ENCODE measurements at places on chromosomes 12 and 14. TPM values are rescaled to one million over a fixed set of nuclear protein-coding genes. Genes with fewer than 3 reads are reported as not detected.

CBLN3 gene
- total RNA-seq: 2.2 TPM

TAS2R50 gene
- not detected for total RNA-seq

FGF23 gene
- total RNA-seq: not detected

ITFG2 gene
- total RNA-seq: 19.9 TPM

CIT gene
- total RNA-seq: 1.2 TPM

DNA sequence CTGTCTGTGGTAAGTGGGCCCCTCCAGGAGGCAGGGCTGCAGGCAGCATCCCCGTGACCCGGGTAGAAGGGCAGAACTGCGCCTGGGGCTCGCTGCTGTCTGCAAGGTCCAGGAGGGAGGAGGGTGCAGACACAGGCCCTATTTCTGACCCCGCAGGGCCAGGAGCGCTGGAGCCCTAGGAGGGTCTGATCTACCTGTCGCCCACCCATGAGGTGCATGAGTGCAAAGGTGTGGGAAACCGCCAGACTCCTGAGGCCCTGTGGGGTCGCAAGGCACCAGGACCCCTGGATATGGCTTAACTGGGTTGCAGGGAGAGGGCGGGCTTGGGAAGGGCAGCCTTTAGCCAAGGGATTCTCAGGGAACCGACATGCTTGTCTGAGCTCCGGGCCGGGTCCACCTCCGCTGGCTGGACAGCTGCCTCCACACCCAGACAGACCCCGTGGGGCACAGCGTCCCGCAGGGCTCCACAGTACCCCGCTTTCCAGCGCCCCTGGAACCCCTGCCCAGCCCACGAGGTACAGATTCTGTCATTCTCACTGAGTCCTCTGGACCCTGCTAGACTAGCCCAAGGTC is 72.9 kb upstream of the TSPAN11 start:
- H3K36me3 ChIP-seq: no peaks in the 10 kb centered on the region
- H3K27ac ChIP-seq: no peak overlapping the region
- H3K4me3 ChIP-seq: no peak overlapping the region
- H3K27me3 ChIP-seq: no peaks in the 10 kb centered on the region
- peak; percentile 60 for DNase-seq

GRCh38 chr14:99212646-99213045 is 59.4 kb downstream of the BCL11B start:
- no peak overlapping the region for H3K4me3 ChIP-seq
- no peaks in the 10 kb centered on the region for H3K27me3 ChIP-seq
- no peak overlapping the region for H3K27ac ChIP-seq
- H3K36me3 ChIP-seq: no peaks in the 10 kb centered on the region

DNA sequence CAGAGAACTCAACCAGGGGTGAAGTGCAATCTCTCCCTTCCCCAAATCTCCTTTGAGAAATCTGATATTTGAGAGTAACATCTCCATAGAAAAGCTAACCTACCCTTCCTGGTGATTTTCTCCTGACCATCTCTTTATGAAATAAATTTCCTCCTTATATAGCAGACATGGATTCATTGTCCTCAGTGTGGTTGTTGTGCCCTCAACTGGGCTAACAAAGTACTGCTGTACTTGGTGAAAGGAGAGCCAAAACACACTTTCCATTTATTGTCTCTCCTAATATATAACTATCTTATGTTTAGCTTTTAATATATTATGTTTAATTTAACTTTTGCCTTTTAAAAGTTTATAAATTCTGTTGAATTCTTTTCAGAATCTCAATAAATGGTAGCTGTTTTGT is 65.1 kb upstream of the SLCO1B1 start:
- H3K36me3 ChIP-seq: no peaks in the 10 kb centered on the region
- no peaks in the 10 kb centered on the region for H3K4me1 ChIP-seq
- no peaks in the 10 kb centered on the region for H3K27me3 ChIP-seq
- H3K27ac ChIP-seq: no peak overlapping the region

GRCh38 chr12:9327320-9327719 is 119.1 kb upstream of the PZP start:
- no peak overlapping the region for H3K27ac ChIP-seq
- H3K36me3 ChIP-seq: no peaks in the 10 kb centered on the region
- no peaks in the 10 kb centered on the region for H3K4me1 ChIP-seq

GRCh38 chr12:7190268-7191055 is 976 bp downstream of the PEX5 start:
- H3K27me3 ChIP-seq: no peaks in the 10 kb centered on the region
- DNase-seq: peak; percentile 70
- peak overlapping the region; percentile 86 for H3K4me3 ChIP-seq
- H3K36me3 ChIP-seq: peaks cover 11% of the 10 kb centered on the region
- H3K4me1 ChIP-seq: peaks cover 11% of the 10 kb centered on the region
- peak overlapping the region; percentile 98 for H3K27ac ChIP-seq

DNA sequence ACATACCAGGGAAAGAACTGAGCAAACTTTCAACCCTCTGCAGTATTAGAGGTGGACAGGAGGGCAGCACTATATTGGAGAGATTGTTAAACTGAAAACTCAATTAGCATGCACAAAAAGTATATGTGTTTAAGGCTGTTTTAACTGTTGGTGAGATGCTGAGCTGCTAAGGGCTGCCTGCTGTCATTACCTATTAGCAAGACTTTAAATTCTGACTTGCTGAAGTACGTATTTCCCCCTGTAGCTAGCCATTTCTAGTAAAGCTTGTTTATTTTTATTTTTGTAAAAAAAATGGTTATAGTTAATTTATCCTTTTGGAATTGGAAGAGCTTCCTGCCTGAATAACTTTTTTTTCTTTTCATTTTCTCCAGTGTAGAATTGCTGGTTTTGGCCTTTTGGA is 92.2 kb downstream of the CACNA1C start:
- H3K4me1 ChIP-seq: peaks cover 10% of the 10 kb centered on the region
- no peaks in the 10 kb centered on the region for H3K27me3 ChIP-seq
- H3K27ac ChIP-seq: no peak overlapping the region
- H3K4me3 ChIP-seq: no peak overlapping the region
- DNase-seq: no peak
- H3K36me3 ChIP-seq: no peaks in the 10 kb centered on the region

DNA sequence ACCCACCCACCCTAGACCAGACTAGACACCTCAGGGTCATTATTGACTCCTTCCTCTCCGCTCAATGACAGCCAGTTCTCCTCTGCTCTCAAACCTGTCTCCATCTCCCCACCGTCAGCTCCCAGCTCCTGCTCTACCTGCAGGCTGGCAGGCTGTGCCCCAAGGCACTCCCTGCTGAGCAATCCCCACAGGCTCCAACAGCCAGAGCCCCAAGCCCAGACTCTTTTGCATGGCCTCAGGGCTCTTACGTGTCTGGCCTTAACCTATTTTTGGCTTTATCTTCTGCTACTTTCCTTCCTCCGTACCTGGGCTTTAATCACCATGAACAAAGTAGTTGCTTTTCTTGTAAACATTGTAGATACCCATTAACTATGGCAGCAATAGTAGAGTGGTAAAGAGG is 162.9 kb upstream of the PRMT8 start:
- H3K36me3 ChIP-seq: no peaks in the 10 kb centered on the region
- no peak overlapping the region for H3K4me3 ChIP-seq
- no peak overlapping the region for H3K27ac ChIP-seq
- no peak for DNase-seq

DNA sequence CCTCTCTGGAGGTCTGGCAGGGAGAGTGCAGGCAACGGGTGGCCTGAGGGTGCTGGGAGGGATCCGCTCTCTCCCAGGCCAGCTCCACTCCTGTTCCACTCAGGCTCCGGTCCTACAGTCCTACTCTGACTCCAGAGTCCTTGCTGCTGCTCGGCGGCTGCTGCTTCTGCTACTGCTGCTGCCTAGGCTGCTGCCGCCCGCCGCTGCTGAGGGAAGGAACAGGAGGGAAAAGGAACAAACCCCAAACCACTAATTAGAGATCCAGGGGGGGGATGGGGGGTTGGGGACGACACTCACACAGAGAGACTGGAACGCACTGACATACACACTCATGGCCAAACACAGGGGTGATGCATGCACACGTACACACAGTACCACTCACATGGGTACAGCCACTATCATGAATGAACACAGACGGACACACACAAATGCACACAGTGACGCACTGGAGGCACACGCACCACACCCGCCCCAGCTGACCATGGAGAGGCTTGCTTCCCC is at the start of gene SP7:
Gene SP7, minus strand, starts transcription at position 174 of the 501 bp plus-strand sequence. CDS start 708 bp downstream, outside the sequence.
- DNase-seq: no peak
- peaks cover 6% of the 10 kb centered on the region for H3K27me3 ChIP-seq
- no peak within 1 kb of the TSS for H3K4me3 ChIP-seq
- no peak within 1 kb of the TSS for H3K27ac ChIP-seq
- H3K4me1 ChIP-seq: no peaks in the 10 kb centered on the region

GRCh38 chr14:52370406-52370935 is 56.4 kb downstream of the PTGER2 start:
- H3K27me3 ChIP-seq: no peaks in the 10 kb centered on the region
- H3K36me3 ChIP-seq: no peaks in the 10 kb centered on the region
- no peak for DNase-seq

GRCh38 chr14:31059152-31059924 is 33.2 kb upstream of the STRN3 start:
- no peak overlapping the region for H3K27ac ChIP-seq
- no peaks in the 10 kb centered on the region for H3K27me3 ChIP-seq
- DNase-seq: no peak
- H3K4me1 ChIP-seq: no peaks in the 10 kb centered on the region
- no peak overlapping the region for H3K4me3 ChIP-seq

DNA sequence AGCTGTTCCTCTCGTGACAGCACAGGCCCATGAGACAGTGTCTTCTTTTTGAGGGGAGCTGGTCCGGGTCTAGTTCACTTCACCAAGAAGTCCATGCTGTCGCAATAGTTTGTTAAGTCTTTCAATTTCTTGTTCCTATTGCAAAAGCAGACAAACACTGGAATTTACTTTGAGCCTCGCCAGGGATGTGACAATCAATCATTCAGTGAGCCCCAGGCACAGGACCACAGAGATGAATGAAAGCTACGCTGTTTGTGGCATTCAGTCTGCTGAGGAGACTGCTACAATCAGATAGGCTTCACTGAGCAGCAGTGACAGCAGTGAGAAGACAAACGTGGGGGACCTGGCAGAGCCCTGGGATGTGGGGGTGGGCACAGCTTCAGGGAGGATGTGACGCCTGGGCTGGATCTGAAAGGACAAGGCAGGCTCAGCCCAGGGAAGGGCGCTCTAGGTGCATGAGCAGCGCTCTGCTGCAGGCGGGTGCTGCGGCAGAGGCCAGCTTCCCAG is 35.5 kb downstream of the TCTN1 start:
- H3K4me1 ChIP-seq: no peaks in the 10 kb centered on the region
- no peak for DNase-seq
- H3K4me3 ChIP-seq: no peak overlapping the region
- H3K36me3 ChIP-seq: peaks cover 19% of the 10 kb centered on the region

DNA sequence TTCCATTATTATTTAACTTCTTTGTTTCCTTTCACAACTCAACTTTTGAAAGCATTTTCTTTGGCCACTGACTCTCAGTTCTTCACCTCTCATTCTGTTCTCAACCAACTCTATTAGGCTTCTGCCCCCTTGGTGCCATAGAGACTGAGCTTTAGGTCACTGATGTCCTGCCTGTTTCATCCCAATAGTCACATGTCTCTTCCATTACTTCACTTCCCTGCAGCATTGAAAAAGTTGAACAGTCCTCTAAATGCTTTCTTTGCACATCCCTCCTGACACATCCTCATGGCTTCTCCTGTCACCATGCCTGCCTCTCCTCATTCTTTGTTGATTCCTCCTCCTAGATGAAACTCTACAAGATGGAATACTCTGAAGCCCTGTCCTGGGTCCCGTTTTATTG is 2.7 kb downstream of the CLEC12A start:
- no peaks in the 10 kb centered on the region for H3K27me3 ChIP-seq
- no peak overlapping the region for H3K27ac ChIP-seq
- H3K4me1 ChIP-seq: no peaks in the 10 kb centered on the region
- no peak for DNase-seq
- H3K4me3 ChIP-seq: no peak overlapping the region

GRCh38 chr14:50602035-50602434 is 42.1 kb downstream of the ATL1 start:
- no peaks in the 10 kb centered on the region for H3K4me1 ChIP-seq
- no peak overlapping the region for H3K27ac ChIP-seq
- no peak overlapping the region for H3K4me3 ChIP-seq
- no peaks in the 10 kb centered on the region for H3K36me3 ChIP-seq
- no peaks in the 10 kb centered on the region for H3K27me3 ChIP-seq
- DNase-seq: no peak

GRCh38 chr14:64671591-64671990 is 32.6 kb upstream of the PLEKHG3 start:
- no peaks in the 10 kb centered on the region for H3K27me3 ChIP-seq
- DNase-seq: no peak
- no peak overlapping the region for H3K4me3 ChIP-seq
- H3K4me1 ChIP-seq: peaks cover 5% of the 10 kb centered on the region
- H3K36me3 ChIP-seq: no peaks in the 10 kb centered on the region

DNA sequence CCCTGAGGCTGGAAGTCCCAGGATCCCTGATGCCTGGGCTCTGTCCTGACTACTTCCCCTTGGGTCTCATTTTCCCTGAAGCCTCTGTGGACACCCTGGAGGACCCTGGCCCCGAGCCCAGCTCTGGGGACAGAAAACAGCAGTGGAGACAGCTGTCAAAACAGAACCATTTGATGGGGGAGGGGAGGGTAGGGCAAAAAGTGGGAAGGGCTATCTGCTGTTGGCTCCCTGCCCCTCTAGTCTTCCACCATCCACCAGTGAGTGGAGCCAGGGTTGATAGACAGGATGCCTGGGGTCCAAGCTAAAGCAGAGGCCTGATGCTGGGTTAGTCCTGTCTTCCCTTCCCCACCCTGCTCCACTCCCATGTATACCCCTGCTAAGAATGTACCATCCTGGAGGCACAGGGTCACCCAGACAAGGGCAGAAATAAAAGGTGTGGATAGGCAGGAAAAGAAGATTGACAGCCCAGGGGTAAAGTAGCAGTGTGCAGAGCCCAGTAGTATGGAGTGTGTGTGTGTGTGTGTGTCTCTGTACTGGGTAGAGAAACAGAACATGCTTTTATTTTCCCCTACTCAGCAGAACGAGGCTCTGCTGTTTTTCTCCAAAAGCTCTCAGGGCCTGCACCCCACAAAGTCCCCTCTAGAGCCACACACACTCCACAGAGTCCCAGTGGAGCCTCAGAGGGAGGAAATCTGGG is 9.8 kb downstream of the ZNF385A start:
- no peaks in the 10 kb centered on the region for H3K27me3 ChIP-seq
- H3K27ac ChIP-seq: peak overlapping the region; percentile 36
- no peak for DNase-seq
- H3K4me3 ChIP-seq: no peak overlapping the region
- no peaks in the 10 kb centered on the region for H3K36me3 ChIP-seq
- peaks cover 14% of the 10 kb centered on the region for H3K4me1 ChIP-seq

DNA sequence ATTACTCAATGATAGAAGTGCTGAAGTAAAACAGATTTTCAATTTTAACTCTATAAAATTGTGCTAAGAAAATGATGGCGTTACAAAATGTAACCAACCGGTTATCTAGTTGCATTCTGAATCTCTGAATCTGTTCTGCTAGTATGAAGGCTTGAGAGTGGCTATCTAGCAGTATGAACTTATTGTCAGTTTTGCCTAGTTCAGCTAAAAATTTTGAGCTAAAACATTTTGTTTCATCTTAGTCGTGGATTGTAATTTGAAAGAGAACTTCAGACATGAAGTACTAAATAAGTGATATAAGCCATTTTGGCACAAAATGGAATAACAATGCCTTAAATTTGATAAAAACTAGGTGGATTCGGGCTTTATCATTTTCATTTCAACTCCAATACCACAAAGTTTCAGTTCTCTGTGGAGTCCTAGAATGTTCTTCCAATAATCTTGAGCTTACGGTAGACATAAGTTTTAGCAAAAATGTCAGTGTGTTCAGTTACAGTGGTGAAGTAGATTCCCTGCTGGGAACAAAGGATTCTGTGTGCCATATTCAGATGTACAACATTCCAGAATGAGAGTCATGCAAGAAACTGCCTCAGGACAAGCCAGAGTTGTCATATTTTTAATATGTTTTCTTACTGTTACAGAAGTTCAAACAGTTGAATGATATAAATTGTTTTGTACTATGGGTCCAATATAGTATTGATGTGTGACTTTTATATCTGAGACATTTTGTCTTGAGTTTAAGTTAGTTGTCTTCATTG is 28.1 kb downstream of the ATP6V1D start:
- no peak for DNase-seq
- H3K27ac ChIP-seq: no peak overlapping the region
- no peak overlapping the region for H3K4me3 ChIP-seq
- H3K36me3 ChIP-seq: peaks cover 31% of the 10 kb centered on the region
